ENCODE measurements at places on chromosomes 7 and 10. TPM values are rescaled to one million over a fixed set of nuclear protein-coding genes. Genes with fewer than 3 reads are reported as not detected.

The NRP1 gene
- total RNA-seq = 3.0 TPM

The DIP2C gene
- total RNA-seq = 10.9 TPM

DNA sequence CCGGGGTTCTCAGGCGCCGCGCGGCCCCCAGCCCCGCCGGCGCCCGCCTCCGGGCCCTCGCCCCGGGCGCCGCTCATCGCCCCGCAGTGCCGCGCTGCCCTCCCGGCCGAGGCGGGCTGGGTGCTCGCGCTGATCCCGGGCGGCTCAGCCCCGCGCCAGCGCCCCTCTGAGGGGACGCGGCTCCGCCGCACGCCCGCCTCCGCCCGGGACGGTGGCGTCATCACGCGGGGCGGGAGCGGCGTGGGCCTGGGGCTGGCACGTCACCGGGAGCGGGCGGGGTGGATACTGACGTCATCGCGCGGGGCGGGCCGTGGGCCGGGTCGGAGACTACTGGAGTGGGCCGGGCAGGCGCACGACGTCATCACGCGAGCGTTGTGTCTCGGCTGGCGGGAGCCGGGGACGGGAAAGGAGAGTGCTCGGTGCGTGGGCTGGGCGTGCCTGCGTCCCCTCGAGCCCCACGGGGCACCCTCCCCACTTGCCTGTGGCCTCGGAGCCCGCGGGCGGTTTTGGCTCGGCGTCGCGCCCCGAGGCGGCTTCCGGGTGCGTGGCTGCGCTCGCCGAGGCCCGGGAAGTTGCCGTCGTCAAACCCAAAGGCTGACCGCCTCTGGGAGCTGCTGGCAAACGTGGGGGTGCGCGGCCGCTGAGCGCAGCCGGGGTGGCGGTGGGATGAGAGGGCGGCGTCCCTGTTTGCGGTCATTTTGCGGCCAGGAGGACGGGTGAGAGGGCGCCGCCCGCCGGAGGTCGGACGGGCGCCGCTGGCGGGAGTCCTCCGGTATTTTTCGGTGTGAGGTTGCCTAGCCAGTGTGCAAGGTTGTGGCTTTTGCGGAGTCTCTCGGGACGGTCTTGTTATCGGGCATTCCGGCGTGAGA, at the start of gene ESYT2:
Gene ESYT2 (minus strand): TSS at position 168 of the 869 bp plus-strand sequence. CDS start 91 bp downstream, at position 77.
- peaks cover 38% of the 10 kb centered on the region for H3K4me1 ChIP-seq
- peaks cover 7% of the 10 kb centered on the region for H3K36me3 ChIP-seq

- H3K27ac ChIP-seq = no peak overlapping the region
- peaks cover 15% of the 10 kb centered on the region for H3K36me3 ChIP-seq
- no peak overlapping the region for H3K4me3 ChIP-seq
These were observed 286.4 kb upstream of the HGF start for GRCh38 chr7:82056282-82056681.

DNA sequence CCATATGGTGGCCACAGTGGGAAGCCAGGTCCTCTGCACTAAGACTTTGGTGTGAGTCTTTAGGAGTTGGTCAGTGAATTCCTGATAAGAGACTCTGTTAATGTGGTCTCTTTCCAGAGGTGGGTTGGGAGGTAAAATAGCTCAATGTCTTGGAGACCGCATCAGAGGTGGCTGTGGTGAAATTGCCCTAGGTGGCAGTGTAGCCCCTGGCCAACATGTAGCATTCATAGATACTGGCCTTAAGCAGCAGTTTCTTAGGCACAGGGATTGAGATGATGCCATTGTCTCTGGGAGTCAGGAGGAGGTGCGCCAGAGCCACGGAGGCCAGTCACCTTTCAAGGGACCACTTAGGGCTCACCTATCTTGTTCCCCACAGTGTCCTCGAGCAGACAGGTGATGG, 202.8 kb downstream of the CREB5 start:
- H3K27ac ChIP-seq = no peak overlapping the region
- peak; percentile 33 for DNase-seq
- no peaks in the 10 kb centered on the region for H3K27me3 ChIP-seq
- H3K4me3 ChIP-seq = no peak overlapping the region
- H3K4me1 ChIP-seq = no peaks in the 10 kb centered on the region

DNA sequence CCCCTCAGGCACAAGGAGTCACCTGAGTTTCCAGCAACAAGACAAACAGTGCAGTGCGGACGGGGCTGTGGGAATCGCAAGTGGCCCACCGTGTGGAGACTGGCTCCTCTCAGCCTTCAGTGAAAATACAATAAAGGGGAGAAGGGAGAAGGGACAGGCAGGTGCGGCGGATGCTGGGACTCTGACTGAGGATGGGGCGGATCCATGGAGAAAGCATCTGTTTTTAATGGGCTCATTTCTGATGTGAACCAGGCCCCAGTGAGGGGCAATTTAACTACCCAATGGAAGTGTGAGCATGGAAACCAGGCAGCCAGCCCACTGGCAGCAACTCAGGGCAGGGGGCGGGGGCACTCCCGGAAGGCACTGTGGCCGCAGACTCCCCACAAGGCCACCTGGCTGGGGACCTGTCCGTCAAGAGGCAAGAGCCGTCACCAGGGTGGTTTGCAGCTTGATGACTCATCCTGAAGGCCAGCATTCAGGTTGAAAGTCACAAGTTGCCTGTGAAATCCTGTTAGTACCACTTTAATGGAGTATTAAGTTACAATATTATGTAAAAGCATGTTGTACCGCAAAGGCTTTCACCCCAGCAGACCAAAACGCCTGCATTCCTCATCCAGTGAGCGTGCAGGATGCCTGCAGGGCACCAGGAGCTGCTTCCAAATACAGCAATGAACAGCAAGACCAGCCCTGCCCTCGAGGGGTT, 476.4 kb downstream of the PTPRN2 start:
- H3K36me3 ChIP-seq = peaks cover 56% of the 10 kb centered on the region
- no peak overlapping the region for H3K27ac ChIP-seq
- no peak overlapping the region for H3K4me3 ChIP-seq

- peak; percentile 41 for DNase-seq
- H3K4me1 ChIP-seq = peaks cover 42% of the 10 kb centered on the region
- H3K4me3 ChIP-seq = peak overlapping the region; percentile 65
- peaks cover 95% of the 10 kb centered on the region for H3K27me3 ChIP-seq
These were observed 1.2 kb upstream of the LRMDA start for GRCh38 chr10:75430000-75430763.

DNA sequence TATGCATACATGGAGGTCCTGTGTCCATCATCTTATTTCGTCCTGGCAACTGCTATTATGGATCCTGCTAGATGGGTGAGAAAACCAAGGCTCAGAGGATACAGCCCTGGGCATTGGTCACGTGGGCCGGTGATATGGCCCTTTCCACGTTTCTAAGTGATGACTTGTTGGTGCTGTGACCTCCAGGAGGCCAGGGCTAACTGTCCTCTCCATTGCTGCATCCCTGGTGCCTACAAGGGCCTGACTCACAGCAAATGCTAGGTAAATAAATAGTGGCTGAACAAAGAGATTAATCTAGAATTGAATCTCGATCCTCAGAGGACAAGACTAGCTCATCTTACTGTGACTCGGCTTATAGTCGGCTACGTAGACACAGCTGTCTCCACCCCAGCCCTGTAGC, 78.6 kb downstream of the FAM53B start:
- H3K27ac ChIP-seq = 0 out of 2 replicates have a peak overlapping the region, but pooled peaks have one; percentile 5
- peaks cover 10% of the 10 kb centered on the region for H3K4me1 ChIP-seq
- H3K36me3 ChIP-seq = no peaks in the 10 kb centered on the region
- no peaks in the 10 kb centered on the region for H3K27me3 ChIP-seq
- H3K4me3 ChIP-seq = no peak overlapping the region
- no peak for DNase-seq

DNA sequence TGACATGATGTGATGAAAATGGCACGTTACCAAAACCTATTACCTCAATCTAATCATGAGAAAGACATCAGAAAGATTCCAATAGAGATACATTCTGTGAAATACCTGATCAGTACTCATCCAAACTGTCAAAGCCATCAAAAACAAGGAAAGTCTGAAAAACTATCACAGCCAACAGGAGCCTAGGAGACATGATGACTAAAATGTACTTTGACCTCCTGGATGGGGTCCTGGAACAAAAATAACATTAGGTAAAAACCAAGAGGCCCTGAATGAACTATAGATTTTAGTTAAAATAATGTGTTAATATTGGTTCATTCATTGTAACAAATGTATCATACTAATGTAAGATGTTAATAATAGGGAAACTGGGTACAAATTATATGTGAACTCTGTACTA, 113.9 kb upstream of the LRGUK start:
- DNase-seq = no peak
- H3K36me3 ChIP-seq = no peaks in the 10 kb centered on the region
- H3K27me3 ChIP-seq = no peaks in the 10 kb centered on the region
- H3K27ac ChIP-seq = no peak overlapping the region

- H3K4me1 ChIP-seq = peaks cover 3% of the 10 kb centered on the region
- no peaks in the 10 kb centered on the region for H3K27me3 ChIP-seq
- DNase-seq = no peak
- no peak overlapping the region for H3K4me3 ChIP-seq
- no peak overlapping the region for H3K27ac ChIP-seq
- no peaks in the 10 kb centered on the region for H3K36me3 ChIP-seq
These were observed 26.9 kb upstream of the LAMB4 start for GRCh38 chr7:108156897-108157605.

DNA sequence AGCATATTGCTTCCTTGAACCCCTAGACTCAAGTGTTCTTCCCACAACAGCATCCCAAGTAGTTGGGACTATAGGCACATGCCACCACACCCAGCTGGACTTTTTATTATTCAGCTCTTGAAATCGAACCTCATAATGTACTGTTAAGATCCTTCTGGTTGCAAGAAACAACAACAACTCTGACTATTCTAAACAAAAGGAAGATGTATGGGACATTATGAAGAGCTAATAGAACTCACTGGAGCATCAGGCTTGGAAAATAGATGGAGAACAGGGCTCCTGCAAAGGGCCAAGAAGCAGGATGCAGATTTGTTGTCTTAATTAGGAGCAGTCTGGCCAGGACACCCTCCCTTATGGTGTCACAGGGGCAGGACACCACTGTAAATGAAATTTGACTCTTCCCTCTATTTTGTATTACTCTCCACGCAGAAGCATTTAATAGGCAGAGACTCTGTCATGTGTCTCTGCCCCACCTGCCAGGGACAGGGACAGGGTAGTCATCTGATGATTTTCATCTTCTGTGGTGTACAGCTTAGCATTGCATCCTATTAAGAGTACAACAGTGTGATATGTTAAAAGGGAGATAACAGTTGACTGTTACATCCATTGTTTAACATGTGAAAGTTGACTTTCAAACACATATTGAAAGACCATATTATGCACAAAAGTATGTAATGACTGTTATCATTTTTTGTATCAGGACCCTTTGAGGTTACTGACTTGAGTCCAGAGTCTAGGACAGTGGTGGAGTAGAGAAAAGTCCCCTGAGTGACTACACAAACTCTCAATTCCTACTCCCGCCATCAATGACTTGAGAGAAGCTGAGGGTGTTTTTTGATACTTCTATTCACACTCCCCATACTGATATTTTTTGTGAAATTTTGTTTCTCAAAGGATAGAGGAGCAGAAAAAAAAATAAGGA, 157.3 kb downstream of the LRRC4 start:
- no peaks in the 10 kb centered on the region for H3K36me3 ChIP-seq
- H3K27ac ChIP-seq = no peak overlapping the region
- peaks cover 22% of the 10 kb centered on the region for H3K4me1 ChIP-seq
- H3K27me3 ChIP-seq = no peaks in the 10 kb centered on the region
- no peak for DNase-seq
- H3K4me3 ChIP-seq = no peak overlapping the region

GRCh38 chr10:119113751-119114732, 10.1 kb downstream of the DENND10 start:
- H3K4me1 ChIP-seq = no peaks in the 10 kb centered on the region
- H3K27ac ChIP-seq = no peak overlapping the region
- no peak for DNase-seq
- no peak overlapping the region for H3K4me3 ChIP-seq
- peaks cover 54% of the 10 kb centered on the region for H3K36me3 ChIP-seq

GRCh38 chr10:43308986-43309385, 42.1 kb upstream of the RASGEF1A start:
- H3K4me1 ChIP-seq = peaks cover 5% of the 10 kb centered on the region
- H3K36me3 ChIP-seq = peaks cover 13% of the 10 kb centered on the region
- H3K27me3 ChIP-seq = peaks cover 25% of the 10 kb centered on the region

GRCh38 chr7:131602304-131602993, 46.0 kb upstream of the PODXL start:
- H3K4me1 ChIP-seq = peaks cover 69% of the 10 kb centered on the region
- DNase-seq = no peak
- peak overlapping the region; percentile 100 for H3K27ac ChIP-seq
- H3K27me3 ChIP-seq = no peaks in the 10 kb centered on the region
- no peak overlapping the region for H3K4me3 ChIP-seq

DNA sequence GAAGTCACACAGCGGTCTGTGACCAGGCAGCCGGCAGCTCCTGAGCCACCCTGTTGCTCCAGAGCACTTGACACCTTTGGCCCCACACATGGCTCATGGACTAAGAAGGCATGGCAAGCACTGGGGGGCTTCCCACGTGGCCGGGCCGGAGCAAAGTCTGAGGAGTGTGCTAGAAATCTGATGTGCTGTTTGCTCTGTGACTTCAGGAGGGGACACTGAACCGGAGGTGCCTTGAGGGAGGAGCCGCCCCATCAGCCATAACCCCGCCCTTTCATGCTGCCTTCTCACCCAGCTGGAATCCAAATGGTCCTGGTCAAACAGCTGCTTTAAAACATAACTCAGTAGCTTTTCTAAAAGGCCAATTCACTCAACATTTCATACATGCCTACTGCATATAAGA, 33.5 kb downstream of the PROSER2 start:
- no peak overlapping the region for H3K4me3 ChIP-seq
- no peaks in the 10 kb centered on the region for H3K4me1 ChIP-seq
- H3K27me3 ChIP-seq = no peaks in the 10 kb centered on the region
- peaks cover 9% of the 10 kb centered on the region for H3K36me3 ChIP-seq
- no peak for DNase-seq

DNA sequence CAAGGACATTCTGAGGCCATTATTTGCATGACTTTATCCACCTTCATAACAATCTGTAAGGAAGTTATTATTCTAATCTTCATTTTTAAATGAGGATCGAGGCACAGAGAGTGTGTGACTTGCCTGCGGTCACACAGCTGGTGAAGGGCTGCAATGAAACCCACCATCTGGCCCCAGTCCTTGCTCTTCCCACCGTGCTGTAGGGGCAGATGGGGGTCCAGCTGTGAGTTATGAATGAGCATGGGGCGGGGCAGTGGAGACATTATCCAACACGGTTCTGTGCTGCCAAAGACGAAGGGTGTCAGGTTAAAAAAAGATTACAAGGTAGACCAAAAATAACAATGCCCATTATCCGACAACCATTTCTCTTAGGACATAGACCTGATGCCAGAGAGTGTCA, 417.5 kb upstream of the MGMT start:
- no peak for DNase-seq
- H3K36me3 ChIP-seq = no peaks in the 10 kb centered on the region
- no peaks in the 10 kb centered on the region for H3K4me1 ChIP-seq
- no peaks in the 10 kb centered on the region for H3K27me3 ChIP-seq

DNA sequence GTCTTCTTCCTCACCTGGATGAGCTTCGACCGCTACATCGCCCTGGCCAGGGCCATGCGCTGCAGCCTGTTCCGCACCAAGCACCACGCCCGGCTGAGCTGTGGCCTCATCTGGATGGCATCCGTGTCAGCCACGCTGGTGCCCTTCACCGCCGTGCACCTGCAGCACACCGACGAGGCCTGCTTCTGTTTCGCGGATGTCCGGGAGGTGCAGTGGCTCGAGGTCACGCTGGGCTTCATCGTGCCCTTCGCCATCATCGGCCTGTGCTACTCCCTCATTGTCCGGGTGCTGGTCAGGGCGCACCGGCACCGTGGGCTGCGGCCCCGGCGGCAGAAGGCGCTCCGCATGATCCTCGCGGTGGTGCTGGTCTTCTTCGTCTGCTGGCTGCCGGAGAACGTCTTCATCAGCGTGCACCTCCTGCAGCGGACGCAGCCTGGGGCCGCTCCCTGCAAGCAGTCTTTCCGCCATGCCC, 4.3 kb downstream of the GPER1 start:
- peaks cover 17% of the 10 kb centered on the region for H3K4me1 ChIP-seq
- no peak overlapping the region for H3K4me3 ChIP-seq
- H3K27ac ChIP-seq = peak overlapping the region; percentile 87
- peaks cover 2% of the 10 kb centered on the region for H3K36me3 ChIP-seq

Data from WTC11 (cell line).